OCI-LY7 (cell line): ENCODE measurements at places on chromosomes 3 and 15.
A peak's percentile ranks its signal among the peaks of the same experiment; 100 is the strongest.

DNA sequence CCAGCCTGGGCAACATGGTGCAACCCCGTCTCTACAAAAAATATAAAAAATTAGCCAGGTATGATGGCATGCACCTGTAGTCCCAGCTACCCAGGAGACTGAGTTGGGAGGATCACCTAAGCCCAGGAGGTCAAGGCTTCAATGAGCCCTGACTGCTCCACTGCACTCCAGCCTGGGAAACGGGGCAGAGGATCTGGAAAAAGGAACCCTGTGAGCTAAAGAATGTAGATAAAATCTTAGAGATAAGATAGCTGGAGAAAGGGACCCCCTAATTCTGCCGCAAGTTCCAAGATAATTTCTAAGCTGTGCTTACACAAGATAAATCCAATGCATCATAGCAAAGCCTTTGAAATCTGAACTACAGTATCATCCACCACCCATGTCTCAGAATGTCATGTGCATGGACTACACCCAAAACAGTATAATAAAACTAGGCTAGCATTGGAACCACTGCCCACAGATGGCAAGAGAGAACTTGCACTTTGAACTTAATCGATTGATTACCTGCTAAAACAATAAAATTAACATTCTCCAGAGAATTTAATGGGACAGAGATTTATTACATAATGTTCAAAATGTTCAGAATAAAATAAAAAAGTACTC is 99.9 kb downstream of the TRIM42 start:
- DNase-seq = no peak

- no peak for DNase-seq
These were observed 110.1 kb upstream of the GBE1 start for GRCh38 chr3:81871358-81872155.

DNA sequence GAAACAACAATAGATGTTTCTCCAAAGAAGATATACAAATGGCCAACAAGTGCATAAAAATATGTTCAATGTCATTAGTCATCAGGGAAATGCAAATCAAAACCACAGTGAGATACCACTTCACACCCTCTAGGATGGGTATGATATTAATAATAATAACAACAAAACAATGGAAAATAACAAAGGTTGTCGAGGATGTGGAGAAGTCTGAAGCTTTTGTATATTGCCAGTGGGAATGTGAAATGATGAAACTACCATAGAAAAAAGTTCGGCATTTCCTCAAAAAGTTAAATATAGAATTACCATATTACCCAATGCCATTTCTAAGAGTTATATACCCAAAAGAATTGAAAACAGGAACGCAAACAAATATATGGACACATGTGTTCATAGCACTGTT is 10.8 kb downstream of the BHLHE40 start:
- no peak for DNase-seq

GRCh38 chr3:130572769-130573168 is 55.8 kb downstream of the COL6A6 start:
- DNase-seq = no peak

- no peak for DNase-seq
These were observed 32.6 kb downstream of the POMGNT2 start for GRCh38 chr3:43073116-43073835.

GRCh38 chr3:34152656-34153055 is 354.2 kb downstream of the PDCD6IP start:
- no peak for DNase-seq

- DNase-seq = no peak
These were observed 85.6 kb downstream of the SEC22A start for GRCh38 chr3:123287051-123287961.

DNA sequence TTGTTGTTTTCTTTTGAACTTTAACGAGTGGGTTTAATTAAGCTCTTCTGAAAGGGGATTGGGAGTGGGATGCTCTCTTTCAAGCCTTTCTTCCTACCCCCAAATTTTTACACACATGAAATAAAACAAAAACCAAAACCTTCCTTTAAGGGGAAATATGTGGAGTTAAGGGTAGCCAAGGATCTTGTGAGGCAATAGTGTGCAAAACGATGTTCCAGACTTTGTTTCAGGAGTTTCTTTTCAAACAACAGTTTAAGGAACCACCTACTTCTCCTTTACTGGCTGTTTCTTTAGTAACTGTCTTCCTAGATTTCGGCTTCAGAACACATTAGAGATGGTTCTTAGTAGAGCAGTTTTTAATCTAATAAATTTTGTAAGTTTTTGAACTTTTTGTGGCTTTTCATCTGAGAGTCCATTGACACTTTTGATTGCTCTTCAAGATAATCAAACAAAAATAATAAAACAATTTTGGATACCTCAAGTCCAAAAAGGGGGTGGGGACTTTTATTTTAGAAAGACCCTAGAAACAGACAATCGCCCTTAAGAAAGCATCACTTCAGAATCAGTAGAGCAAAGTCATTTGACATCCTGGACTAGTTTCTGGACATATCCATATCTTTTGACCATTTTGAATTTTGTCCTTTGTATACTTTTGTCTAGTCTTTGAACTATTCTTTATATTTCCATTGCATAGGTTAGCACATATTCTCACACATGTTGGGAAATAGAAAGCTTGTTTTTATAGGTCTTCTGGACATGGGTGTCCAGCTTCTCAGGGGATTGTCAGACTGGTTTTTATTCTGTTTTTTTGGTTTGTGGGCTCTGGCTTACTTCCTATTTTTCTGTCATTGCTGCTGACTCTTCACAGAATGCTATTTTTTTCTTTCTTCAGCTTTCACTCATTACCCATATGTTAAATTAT is 6.0 kb downstream of the DIPK2A start:
- DNase-seq = no peak

GRCh38 chr3:79329154-79329553 is 438.6 kb downstream of the ROBO1 start:
- DNase-seq = no peak

DNA sequence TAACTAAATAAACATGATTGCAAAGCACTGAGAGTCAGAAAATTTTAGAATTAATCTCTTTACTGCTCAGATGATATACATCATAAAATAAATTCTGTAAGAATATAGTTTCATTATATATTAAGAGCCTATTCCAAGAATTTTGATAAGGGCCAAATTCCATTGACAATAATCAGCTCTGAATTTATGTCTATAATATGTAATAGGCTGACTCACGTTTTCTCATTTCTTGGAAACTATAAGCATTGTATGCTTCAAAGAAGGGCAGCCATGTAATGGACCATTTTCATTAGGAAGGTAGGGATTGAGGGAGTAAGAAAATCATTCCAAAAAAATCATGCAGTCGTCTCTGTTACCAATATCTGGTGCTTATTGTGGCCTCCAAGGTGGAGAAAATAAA is 315.9 kb downstream of the ZIC4 start:
- no peak for DNase-seq

- no peak for DNase-seq
These were observed 298 bp downstream of the BCL2L10 start for GRCh38 chr15:52112203-52112750.

GRCh38 chr15:75197062-75197630 is 4.5 kb upstream of the C15orf39 start:
- DNase-seq = no peak

GRCh38 chr3:18838758-18839157 is 309.6 kb upstream of the KCNH8 start:
- DNase-seq = no peak

GRCh38 chr3:68088216-68088615 is 433.8 kb upstream of the SUCLG2 start:
- no peak for DNase-seq

DNA sequence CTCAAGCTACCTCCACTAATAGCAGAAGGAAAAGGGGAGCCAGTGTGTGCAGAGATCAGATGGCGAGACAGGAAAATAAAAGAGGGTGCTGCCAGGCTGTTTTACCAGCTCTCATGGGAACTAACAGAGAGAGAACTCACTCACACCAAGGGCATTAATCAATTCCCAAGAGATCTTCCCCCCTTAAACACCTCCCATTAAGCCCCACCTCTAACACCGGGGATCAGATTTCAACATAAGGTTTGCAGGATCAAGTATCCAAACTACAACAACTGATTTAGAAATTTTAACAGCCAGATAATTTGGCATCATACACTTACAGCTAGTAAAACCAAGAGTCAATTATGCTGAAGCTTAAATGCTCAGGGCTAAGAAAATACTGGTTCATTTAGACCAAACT is 18.9 kb downstream of the CD200 start:
- DNase-seq = no peak

DNA sequence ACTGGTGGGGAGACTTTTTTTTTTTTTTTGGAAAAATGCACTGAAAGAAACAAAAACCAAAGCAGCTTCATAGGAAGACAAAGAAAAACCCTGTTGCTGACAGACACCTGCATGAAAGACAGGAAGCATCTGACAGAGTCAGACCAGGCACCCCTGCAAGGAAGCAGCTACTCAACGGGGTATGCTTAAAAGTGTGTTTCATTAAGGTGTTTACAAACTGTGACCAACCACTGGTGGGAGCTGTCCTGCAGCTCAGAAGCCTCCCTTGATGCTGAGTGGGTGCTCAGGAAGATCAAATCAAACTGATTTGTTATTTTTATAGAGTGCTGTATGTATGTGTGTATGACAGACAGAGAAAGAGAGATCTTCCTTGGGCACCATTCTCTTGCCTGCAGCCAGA is 34.7 kb upstream of the AGBL1 start:
- peak; percentile 63 for DNase-seq

GRCh38 chr15:93150910-93151881 is 62.2 kb upstream of the RGMA start:
- DNase-seq = no peak

DNA sequence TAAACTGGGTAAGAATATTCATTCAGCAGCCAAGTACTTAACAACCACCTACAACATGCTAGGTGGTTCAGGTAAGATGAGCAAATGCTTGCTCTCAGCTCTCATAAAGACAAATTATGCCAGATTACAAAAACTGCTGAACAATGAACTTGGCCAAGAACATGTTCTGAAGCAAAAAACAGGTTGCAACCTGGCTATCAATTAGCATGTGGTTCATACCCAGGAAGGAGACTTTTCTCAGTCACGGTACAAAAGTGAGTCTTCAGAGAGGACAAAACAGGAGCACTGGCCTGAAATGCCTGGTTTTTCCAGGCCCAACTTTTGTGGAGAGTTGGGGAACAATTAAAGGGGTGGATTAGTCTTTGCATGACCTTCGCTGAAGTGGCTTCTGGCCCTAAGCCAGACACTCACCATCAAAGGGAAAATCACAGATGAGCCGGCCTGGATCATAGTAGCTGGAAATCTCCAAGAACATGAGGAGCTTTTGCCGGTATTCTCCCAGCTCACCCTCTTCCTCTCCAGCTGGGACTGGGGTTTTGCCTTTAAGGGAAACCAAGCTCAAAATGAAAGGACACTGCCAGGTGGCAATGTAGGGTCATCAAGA is 7.6 kb upstream of the PLA2G4F start:
- no peak for DNase-seq

DNA sequence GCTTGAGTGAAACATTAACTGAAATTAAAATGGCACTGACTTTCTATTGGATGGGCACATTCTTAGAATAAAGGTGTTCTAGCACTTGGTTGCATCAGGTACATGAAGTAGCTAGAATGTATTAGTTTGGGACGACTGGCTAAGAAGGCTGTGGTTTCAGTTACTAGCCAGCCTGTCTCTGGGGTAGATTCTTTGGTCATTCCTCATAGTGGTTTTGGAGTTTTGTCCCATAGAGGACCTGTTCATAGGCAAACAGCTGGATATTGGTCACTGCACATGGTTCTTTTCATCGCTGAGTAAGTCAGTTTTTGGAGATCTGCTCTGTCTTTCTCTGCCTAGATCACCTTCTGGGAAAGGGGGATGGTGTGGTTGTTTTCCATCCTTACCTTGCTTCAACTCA is 55.3 kb downstream of the ADAMTSL3 start:
- no peak for DNase-seq

DNA sequence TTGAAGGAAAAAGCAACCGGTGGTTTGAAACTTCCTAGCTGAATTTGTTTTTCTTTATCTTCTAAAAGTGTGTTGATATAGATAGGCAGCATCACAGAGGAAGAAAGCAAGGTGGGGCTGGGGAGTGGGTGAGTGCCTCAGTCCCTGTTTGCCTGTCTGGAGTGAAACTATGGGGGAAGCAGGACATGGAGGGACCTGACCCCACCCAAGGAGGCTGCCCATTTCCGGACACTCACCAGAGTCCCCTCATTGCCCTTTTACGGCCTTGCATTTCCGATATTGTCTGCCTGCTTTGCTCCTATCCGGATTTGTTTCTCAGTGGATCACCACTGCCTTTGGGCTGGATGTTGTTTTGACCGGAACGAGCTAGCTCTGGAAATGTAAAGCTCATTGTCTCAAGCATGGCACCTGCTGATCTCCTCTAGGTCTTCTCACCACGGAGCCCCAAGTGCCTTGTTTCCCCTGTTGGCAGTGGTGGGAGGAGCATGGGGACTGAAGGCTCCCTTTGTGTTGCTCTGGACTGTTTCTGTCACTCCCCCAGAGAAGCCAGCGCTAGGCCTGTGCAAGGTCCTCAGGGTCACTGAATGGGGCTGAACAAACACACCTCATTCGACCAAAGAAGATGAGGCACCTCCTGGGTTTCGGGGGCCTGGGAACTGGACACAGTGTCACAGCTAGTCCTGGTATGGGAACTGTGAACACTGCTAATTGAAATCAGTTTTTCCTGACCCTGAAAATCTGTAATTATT is 7.0 kb downstream of the CLDN11 start:
- no peak for DNase-seq

- no peak for DNase-seq
These were observed 81.2 kb upstream of the GOLGA8J start for GRCh38 chr15:30001602-30002001.

GRCh38 chr3:169634618-169635236 is 28.8 kb downstream of the MECOM start:
- DNase-seq = no peak

DNA sequence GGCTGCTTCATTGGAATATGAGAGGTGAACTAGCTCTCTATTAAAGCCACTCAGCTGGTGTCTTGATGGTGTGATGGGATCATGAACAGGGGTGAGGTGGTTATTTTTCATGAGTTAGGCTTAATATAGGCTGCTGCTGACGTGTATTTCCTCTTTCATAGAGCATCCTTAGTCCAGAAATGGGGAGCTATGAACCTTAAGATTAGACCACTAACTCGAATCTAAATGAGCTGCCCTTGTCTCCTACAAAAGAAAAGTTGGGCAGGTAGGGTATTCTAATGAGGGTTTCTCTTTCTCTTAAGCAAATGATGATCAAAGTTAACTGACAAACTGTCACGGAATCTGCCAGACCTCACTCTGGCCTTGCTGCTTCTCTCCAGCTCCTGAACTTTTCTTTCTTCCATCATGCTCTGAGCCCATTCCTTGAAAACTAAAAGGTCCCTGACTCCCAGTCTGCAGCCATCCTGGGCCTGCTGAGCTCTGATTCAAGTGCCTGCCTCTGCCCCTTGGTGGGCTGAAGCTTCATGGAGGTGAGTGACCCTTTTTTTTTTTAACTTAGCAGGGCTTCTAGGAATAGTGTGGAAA is at the start of gene TRIM69:
TSS of gene TRIM69 (plus strand) at position 348 of the 585 bp plus-strand sequence. CDS start at position 525, 177 bp downstream.
- DNase-seq = peak; percentile 39

DNA sequence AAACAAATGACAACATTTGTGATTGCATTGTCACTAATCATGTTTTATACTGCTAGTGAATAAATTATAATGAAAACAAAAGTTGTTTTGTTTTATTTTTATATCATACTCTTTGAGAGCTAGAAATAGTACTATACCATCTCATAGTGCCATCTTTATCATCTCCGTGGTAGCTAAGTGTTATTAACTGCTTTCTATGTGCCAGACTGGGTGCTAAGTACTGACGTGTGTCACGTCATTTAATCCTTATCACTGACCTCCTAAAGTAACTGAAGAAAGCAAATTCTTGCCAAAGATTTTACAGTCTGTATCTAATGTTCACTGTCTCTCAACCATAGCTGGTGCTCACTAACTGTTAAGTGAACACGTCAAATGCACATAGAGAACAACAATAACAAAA is 99.5 kb upstream of the CNTN3 start:
- DNase-seq = no peak

- no peak for DNase-seq
These were observed 7.9 kb downstream of the PRSS50 start for GRCh38 chr3:46709721-46710120.
